NAMALWA (cell line): ENCODE measurements at places on chromosomes 12 and 14.

DNA sequence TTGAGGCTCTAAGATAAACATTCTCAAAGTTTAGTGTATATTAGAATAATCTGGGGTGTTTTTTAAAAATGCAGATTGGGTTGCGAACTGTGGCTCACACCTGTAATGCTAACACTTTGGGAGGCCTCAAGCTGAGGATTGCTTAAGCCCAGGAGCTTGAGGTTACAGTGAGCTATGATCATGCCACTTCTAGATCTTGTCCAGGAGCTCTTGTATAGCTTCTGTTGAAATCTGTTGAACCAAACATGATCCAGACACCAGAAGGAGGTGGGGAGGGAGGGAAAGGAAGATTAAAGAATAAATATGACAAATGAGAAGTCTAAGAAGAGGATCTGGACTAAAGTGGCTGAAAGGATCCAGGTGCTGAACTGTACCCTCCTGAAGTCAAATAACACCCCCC is 14.4 kb downstream of the PDE1B start:
- no peak for DNase-seq

GRCh38 chr12:59938190-59938962 is 342.5 kb downstream of the SLC16A7 start:
- DNase-seq, result no peak

GRCh38 chr14:33941718-33942117 is 9.2 kb downstream of the EGLN3 start:
- DNase-seq, result no peak

DNA sequence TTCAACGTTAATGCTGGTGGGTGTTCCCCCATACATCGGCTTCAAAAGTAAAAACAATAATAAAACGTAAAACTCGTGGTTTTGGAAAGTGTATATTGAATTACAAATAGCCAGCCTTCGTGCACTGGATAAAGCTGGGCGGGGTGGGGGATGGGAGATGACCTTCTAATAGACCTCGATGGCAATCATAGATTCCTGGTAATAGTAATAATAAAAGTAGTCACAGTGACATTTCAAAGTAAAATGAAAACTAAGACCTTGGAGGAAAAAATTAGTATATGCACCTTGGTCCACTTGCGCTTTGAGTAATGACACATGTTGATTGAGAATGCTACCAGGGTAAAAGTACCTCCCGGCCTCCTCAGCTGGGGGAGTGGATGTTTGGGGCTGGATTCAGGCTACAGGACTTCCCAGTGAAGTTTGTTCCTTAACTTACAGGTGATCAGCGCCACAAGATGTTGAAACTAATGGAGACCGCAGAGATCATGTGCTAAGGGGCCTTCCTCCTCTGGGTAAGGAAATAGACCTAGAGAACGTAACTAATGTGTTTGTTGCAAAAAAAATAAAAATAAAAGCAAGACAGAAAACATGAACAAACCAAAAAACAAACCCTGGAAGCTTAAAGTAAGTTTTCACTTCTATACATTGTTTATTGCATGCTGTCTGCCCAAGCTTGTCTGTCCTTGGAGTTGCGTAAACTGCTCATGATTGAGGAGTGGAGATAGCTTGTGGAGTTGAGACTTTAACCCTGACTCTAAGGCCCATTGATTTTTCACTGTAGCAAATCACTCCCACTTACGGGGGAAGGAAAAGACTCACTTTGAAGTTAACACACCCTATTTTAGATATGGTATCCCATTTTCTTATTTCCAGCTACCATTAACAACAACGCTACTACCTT is 907 bp upstream of the LRIG3 start:
- no peak for DNase-seq

- DNase-seq, result peak; percentile 53
Measured at GRCh38 chr14:95652690-95653089, 33.5 kb upstream of the TCL1B start.

GRCh38 chr12:1103632-1104031 is 112.6 kb downstream of the ERC1 start:
- no peak for DNase-seq

DNA sequence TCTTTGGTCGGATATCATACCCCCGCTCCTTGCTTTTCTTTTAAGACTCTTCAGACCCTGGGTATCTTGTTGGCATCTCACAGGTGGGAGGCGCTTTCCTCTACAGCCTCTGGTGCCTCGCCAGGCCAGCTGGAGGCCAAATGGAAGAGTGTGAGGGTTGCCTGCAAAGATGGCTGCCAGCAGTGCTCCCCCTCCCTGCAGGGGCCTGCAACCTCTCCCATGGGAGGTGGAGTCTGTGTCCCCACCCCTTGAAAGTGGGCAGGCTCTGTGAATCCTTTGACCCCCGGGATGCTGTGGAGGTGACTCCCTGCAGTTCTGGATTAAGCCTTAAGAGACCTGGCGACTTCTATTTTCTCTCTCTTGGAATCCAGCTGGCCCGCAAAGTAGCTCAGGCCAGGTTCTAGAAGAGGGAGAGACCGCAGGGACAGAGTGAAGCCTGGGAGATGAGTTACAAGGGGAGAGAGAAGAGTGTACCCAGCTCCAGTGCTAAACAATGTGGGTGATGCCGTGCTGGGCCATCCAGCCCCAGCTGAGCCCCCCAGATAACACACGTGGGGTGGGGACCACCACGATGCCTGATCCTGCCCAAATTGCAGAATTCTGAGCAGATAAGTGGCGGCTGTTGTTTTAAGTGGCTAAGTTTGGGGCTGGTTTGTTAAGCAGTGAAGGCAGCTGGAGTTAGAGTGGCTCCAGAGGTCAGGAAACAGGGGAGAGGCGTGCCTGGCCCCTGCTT is 37.9 kb upstream of the NCOR2 start:
- no peak for DNase-seq

- DNase-seq, result peak; percentile 10
Measured at GRCh38 chr14:39434401-39434800, 2.2 kb upstream of the FBXO33 start.

DNA sequence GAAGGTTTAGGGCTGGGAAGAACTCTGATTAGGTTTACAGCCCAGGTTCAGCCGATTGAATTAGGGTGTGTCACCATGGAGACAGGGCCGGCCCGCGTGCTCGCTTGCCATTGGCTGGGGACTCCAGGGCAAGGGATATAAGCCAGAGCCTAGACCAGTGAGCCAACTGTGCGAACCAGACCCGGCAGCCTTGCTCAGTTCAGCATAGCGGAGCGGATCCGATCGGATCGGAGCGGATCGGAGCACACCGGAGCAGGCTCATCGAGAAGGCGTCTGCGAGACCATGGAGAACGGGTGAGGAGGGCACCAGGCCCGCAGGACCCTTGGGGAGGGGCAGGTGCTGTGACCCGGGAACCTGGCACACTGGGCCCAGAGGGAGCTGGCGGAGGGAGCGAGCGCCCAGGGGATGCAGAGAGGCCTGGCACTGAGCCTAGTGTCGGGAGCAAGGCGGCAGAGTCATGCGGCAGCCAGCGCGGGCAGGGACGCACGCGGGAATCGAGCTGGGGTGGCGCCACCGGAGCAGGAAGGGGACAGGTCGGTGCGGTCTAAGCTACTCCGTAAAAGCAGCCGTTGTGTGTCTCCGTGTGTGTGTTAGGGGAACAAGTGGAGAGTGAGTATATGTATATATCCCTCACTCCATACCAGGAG is at the start of gene PNP:
TSS of gene PNP (plus strand) at position 165 of the 648 bp plus-strand sequence. CDS start at position 284, 119 bp downstream.
- DNase-seq, result peak; percentile 96

GRCh38 chr14:97218691-97219430 is 421.7 kb downstream of the VRK1 start:
- no peak for DNase-seq
